ENCODE measurements at places on chromosomes 6 and 20.

GRCh38 chr6:46964716-46965519, 43.2 kb upstream of the ADGRF5 start:
- DNase-seq, result no peak

DNA sequence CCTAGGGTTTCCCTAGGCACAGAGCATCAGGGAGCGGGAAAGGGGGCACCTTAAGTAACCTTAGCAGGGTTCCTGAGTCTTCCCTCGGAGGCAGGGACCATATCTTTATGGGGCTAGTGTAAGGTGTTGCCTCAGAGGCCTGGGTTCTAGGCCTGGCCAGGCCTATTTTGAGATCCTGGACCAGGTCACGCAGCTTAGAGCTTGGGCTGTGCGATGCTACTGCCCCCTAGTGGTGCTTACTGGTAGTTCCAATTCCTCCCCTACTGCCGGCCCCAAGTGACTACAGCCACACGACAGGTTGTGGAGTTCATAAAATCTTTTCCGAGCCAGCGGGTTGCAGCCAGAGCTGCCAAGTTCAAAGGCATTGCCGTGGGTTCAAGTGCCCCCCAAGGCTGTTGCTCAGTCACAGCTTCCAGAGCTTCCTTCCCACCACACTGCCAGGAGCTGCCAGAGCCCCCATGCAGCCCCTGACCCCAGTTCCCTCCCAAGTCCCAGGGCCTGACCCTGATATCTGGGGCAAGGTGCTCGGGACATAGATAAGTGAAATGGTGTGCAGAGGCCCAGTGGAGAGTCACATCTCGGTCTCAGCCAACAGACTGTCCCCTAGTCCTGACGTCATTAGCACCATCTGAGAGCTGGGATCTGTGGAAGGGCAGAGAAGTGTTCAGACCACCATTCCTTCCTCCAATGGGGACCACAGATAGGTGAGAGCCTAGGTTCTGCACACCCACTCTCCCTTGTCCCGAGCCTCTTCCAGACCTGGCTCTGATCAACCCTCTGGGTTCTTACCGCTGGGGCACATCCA, 3.3 kb downstream of the LRRC73 start:
- peak; percentile 89 for DNase-seq

- DNase-seq, result no peak
Observed at GRCh38 chr6:69623357-69623756, 173.5 kb downstream of the LMBRD1 start.

- no peak for DNase-seq
Observed at GRCh38 chr6:25641940-25642666, 9.9 kb upstream of the SCGN start.

GRCh38 chr6:73145690-73146089, 79.6 kb downstream of the KHDC1L start:
- DNase-seq, result no peak

DNA sequence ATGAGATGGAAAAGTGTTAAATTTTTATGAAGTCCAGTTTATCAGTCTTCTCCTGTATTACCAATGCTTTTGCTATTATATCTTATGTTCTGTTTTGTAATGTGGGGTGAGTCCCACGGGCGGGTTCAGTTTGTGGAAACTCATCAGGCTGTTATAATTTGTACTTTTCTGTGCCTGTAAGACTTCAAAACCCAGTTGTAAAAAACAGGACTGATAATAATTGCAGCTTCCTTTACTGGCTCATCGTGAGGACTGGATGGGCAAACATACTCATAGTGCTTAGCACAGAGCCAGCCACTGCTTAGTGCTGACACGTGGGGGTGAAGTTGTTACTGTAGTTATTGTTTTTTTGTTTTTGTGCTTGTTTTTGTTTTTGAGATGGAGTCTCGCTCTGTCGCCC, 45.6 kb downstream of the TGM2 start:
- DNase-seq, result no peak

GRCh38 chr6:33847867-33848266, 44.1 kb upstream of the MLN start:
- no peak for DNase-seq

DNA sequence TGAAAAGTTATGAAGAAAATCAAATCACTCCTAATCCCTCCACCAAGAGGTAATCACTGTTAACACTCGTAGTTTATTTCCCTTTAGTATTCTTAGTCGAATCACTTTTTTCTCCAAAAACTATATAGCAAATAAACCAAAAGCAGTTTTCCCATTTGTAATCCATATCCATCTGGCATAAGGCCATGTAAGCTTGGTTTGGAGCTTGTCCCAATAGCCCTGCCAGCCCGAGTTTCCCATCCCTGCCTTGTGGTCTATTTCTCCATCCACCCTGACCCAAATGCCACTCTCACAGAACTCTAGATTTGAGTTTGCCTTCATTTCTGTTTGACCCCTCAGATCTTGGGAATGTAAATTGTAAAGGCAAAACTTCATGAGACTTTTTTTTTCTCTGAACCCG, 71.8 kb upstream of the DSP start:
- DNase-seq, result no peak

- no peak for DNase-seq
Observed at GRCh38 chr6:44564906-44565524, 177.5 kb downstream of the CDC5L start.

DNA sequence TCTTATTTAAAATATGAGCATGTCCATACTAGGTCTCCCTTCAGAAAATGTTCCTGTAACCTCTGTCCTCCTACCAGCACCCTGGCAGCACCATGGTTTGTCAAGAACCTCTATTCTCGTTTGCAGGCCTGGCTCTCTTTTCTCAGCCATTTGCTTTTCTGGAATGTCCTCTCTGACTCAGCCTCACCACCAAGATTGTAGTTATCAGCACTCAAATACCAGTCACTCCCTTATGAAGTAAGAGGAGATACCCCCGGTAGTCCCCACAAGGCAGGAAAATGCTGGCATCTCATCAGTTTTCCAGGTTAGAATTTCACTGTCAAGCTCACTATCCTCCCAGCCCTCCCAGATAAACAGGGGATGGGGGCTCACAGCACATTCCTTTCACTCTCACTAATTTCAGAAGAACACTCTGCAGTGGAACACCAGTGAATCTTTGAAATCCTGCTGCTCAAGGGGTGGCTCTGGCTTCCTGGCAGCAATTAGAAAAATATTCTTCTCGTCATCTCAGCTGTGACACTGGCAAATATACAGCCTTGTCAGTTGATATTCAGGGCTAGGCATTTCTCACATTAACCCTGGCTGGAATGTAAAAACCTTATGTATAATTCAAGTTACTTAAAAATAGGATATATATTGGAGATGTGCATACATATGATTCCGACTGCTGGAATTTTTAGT, 129.2 kb downstream of the TBX18 start:
- no peak for DNase-seq

- no peak for DNase-seq
Observed at GRCh38 chr6:79544299-79544927, 7.2 kb upstream of the LCA5 start.

GRCh38 chr20:25272223-25273000, 24.5 kb downstream of the PYGB start:
- DNase-seq, result no peak

- no peak for DNase-seq
Observed at GRCh38 chr6:105509506-105510331, 106.8 kb upstream of the PREP start.

GRCh38 chr6:37456816-37457560, 24.0 kb downstream of the CMTR1 start:
- no peak for DNase-seq

DNA sequence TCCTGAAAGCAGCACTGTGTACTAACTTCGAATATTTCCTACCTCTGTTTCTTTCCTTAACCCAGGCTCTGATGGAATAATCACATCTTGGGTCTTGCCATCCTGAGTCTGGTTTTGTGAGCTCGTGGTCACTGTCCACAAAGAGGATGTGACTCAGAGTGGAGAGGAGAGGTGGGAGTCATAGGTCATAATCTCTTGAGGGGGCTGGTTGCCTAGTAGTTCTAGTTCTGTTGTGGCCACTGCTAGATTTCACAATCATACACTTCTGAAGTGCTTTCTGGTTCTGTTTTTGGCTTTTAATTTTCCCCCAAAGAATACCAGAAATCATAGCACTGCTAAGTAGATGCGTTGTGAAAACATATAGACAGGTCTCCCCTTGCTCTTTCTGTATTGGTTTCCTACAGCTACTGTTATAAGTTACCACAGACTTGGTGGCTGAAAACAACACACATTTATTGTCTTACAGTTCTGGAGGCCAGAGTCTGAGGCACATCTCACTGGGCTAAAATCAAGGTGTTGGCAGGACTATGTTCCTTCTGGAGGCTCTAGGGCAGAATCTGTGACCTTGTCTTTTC, 102.8 kb downstream of the NRSN1 start:
- DNase-seq, result no peak

DNA sequence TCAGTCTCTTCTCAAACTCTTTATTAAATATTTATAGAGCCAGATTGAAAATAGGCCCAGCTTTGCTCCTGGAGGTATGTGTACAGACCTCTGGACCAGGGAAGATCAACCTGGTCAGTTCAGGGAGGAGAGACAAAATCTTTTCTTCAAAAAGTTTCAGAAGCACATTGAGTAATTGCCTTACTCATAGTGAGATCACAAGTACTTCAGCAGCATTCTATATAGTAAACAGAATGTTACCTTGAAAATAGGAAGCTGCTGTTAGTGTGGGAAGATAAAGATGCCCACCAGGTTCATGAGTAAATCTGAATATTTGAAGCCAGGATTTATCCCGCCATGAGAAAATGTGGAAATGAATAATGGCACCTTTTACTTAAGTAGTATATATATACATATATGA, 665.9 kb upstream of the CITED2 start:
- no peak for DNase-seq

DNA sequence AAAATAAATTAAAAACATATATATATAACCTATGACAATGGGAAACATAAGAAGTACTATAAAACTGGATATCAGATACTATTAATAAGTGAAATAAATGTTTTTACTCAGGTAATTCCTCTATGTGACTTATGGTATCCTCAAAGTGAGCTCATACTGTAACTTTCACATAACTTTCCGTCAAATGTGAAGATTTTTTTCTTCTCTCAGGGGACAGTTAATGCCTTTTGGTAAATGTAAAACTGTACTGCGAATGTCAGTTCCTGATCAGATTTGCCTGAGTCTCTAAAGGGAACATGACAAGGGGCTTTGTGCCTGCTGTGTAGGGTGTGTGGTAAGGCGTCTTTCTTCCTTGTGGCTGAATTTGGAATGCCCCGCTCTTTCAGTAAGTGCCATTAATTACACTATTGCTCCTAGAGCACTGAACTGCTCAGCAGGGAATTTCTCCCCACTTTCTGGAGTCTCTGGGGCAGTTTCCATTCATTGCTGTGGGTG, 271.8 kb downstream of the PRL start:
- no peak for DNase-seq

DNA sequence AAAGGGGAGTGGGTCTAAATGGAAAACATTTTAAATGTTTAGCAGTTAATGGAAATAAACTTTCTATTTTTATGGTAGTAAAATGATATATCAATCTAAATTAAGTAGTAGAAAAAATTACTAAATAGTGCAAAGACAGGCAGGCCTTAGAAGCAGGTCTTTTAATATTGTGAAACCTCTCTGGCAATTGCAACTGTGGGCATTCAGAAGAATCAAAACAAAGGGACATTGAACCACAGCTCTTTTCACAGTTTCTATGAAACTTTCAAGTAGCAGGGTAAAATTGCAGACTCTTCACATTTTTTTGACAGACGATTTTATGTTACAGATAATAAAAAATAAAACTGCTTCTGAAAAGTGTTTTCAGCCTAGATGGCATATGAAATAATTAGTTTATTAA, 533.7 kb downstream of the BCKDHB start:
- no peak for DNase-seq

GRCh38 chr6:46925563-46926253, 4.0 kb upstream of the ADGRF5 start:
- DNase-seq, result no peak

- DNase-seq, result no peak
Observed at GRCh38 chr6:45998524-45998923, 17.1 kb downstream of the CLIC5 start.

DNA sequence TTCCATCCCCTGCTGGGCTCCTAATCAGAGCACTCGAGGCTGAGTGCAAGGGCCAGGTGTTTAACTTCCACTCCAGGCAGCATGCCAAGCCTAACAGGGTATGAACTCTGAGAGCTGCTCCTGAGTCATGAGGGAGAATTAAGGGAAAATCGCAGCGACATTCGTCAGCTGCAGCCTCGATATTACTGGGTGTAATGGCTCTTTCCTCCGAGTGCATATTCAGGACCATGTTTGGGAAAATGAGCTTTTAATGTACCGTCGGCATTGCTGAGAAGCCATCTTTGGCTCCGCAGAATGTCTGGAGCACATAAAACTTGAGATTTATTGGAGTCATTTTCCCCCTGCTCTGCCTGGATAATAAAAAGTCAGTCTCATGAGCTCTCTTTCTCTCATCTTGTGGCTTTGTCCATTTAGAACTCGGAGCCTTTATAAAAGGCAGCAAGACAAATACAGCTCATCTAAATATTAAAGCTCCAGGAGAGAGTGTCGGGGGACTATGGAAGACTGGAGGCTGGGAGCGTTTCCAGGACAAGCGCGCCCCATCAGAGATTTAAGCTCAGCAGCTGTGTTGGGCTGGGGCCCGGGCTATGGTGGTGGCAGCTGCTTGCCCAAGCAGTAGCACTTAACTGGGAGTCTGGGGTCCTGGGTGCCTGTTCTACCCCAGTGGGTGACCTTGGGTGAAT, 103.7 kb downstream of the TOX2 start:
- peak; percentile 15 for DNase-seq

GRCh38 chr6:3388786-3389185, 68.1 kb downstream of the SLC22A23 start:
- DNase-seq, result no peak

- no peak for DNase-seq
Observed at GRCh38 chr20:31590717-31591225, 14.3 kb upstream of the ID1 start.

DNA sequence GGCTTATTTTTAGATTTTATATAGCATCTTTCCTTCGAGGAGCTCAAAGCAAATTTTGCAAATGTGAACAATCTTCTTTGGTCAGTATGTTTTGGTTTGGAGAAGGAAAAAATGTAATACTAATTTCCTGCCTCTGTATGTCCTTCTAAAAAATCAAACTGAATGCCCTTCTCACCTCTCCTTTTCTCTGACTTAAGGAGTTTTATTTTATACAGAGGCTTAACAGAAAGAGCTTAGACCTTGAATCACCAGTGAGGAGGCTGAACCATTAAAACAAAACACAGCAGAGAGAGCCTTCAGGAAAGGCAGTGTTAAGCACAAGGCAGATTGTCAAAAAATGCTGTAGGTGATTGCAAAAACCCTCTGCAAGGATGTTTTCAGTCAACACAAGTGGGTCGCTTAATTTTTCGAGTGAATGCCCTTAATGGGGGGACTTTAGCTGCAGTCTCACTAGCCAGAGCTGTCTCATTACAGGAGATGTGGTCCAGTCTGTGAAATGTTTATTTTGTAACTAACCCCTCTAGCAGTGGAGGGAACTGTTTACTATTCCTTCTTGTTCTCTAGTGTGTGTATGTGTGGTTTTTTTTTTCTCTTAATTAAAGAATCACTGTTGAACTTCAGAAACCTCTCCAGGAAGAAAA, 481.3 kb upstream of the CITED2 start:
- DNase-seq, result no peak

All from stimulated activated CD8-positive, alpha-beta memory T cell treated with anti-CD3 and anti-CD28 coated beads, Interleukin-4, amount 100 ng/mL, for 48 hours (primary cell).